A549 treated with Mapracorat at 1 μM for 4 hours (cell line): ENCODE measurements at places on chromosomes 6 and 20. TPM values are rescaled to one million over a fixed set of nuclear protein-coding genes. Genes with fewer than 3 reads are reported as not detected.

MDFI gene
- total RNA-seq = 0.33 to 1.2 TPM (median 0.85 TPM) in 5 replicates

FAM217A gene
- not detected in 5 replicates for total RNA-seq

MYLK2 gene
- 0.27 to 0.76 TPM (median 0.48 TPM) in 5 replicates for total RNA-seq

CDKAL1 gene
- total RNA-seq = 2.6 to 3.6 TPM (median 3.2 TPM) in 5 replicates

BPIFB2 gene
- total RNA-seq = not detected in 5 replicates

RAET1G gene
- 6.8 to 11.2 TPM (median 9.3 TPM) in 5 replicates for total RNA-seq

ZNF165 gene
- total RNA-seq = 0.58 to 1.2 TPM (median 0.74 TPM) in 5 replicates

LY6G6C gene
- total RNA-seq = 0.21 to 0.24 TPM (median 0.23 TPM) in 3 of 5 replicates, not detected in the others

MYLK4 gene
- total RNA-seq = 0.10 to 0.21 TPM (median 0.14 TPM) in 5 replicates

MMP24 gene
- total RNA-seq = 22.6 to 29.3 TPM (median 29.1 TPM) in 5 replicates

IP6K3 gene
- 0.75 to 1.6 TPM (median 1.3 TPM) in 5 replicates for total RNA-seq
